ENCODE measurements at places on chromosomes 12 and 14. TPM values are rescaled to one million over a fixed set of nuclear protein-coding genes. Genes with fewer than 3 reads are reported as not detected.

Gene ABCC9
- total RNA-seq: under 0.01 TPM

Gene CLEC2D
- 1.3 TPM for total RNA-seq

Gene KCNMB4
- 0.22 TPM for total RNA-seq

Gene RESF1
- 39.7 TPM for total RNA-seq

Gene LRP1-AS
- total RNA-seq: not detected

Gene VRTN
- not detected for total RNA-seq

Gene KCNJ8
- not detected for total RNA-seq

Gene KLRK1
- not detected for total RNA-seq

Gene HSPB8
- total RNA-seq: 1.4 TPM

Gene GSC
- not detected for total RNA-seq

Gene KRT75
- total RNA-seq: not detected

Gene ZFHX2
- total RNA-seq: under 0.01 TPM

Gene RNASE9
- not detected for total RNA-seq

Gene GPX2
- not detected for total RNA-seq

Gene FOXN4
- not detected for total RNA-seq

Gene PAPLN
- 16.3 TPM for total RNA-seq

Gene MUCL1
- total RNA-seq: not detected

Gene ACOT6
- total RNA-seq: not detected

Gene CRACR2A
- 12.2 TPM for total RNA-seq

Gene KLHL33
- under 0.01 TPM for total RNA-seq

DNA sequence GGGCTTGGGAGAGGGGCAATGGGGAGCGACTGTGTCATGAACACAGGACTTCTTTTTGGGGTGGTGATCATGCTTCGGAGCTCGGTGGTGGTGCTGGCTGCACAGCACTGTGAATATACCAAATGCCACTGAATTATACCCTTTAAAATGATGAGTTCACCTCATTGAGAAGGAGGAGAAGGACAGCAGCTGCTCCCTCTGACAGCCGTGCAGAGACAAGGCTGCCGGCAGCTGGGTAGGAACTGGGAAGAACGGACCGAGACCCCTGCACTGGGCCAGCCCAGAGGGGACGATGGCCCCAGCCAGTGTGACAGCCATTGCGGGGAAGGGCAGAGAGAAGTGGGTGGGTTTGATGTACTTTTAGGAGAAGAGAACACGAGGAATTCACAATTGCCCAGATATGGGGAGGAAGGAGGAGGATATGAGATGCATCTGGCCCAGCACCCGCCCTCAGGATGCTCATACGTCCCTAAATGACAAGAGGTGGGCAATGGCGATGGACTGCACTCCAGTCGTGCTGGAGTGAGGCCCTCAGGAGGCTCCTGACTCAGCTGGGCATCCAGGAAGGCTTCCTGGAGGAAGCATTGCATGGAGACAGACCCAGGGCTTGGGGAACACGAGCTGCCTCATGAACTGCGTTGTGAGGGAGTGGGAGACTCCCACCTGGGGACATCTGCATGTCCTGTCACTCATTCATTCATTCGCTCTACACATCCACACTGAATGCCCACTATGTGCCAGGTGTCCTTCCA, 64.3 kb upstream of the C14orf180 start:
- no peak for DNase-seq

GRCh38 chr12:116172224-116172849, 105.2 kb downstream of the MED13L start:
- DNase-seq: peak; percentile 87

DNA sequence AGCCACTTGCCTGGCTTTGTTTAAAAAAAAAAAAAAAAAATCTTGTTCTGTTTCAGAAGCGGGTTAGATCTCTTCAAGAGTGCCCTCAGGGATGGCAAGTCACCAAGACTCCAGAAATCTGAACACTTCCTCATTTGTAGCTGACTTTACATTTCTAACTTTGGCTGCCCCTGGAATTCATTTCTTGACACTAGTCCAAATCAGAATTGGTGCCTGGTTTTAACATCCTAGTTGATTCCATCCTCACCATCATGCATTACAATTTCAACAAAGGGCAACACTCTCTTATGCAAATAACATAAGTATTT, 295.5 kb downstream of the RMST start:
- no peak for DNase-seq

DNA sequence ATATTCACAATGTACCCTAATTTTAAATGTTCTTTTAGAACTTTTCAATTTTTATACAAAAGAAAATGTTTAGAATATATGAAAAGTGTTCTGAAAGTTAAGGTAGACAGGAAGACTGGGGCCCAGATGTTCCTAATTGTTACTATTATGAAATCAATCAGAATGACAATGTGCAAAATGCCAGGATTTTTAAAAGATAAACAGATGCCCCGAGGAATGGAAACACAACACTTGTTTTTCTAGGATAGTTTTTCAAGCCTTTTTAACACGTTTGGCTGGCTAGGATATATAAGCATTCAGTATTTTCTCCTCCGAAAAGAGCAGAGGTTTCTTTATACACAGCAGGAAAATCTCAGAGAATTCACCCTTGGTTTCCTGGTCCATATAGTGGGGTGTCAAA, 106.8 kb downstream of the ESR2 start:
- no peak for DNase-seq

DNA sequence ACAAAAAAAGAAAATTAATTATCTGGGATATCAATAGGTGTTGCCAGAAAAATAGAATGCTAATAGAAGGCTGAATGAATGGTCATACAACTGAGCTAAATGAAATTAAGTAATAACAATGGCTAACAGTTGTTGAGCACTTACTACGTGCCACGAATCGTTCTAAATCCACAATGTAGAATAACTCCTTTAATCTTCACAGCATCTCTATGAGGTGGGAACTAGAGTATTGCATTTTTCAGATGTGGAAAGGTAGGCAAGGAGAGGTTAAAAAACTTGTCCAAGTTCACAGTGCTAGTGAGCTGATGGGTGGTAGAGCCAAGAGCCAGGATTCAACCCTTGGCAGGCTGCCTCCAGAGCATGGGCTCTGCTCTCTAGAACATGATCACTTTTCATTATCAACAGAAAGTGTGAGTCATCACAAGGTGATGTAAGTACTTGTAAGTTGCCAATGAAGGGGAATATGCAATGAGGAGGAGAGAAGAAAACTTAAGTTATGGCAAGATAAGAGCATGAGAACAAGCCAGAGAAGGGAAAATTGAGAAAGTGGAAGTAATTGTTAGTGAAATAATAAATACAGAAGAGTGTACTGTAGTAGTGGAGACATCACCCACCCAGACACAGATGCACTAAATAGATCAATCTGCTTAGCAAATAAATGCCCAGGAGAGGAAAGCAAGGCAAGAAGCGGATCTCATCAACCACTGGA, 122.1 kb downstream of the PRKD1 start:
- peak; percentile 50 for DNase-seq

DNA sequence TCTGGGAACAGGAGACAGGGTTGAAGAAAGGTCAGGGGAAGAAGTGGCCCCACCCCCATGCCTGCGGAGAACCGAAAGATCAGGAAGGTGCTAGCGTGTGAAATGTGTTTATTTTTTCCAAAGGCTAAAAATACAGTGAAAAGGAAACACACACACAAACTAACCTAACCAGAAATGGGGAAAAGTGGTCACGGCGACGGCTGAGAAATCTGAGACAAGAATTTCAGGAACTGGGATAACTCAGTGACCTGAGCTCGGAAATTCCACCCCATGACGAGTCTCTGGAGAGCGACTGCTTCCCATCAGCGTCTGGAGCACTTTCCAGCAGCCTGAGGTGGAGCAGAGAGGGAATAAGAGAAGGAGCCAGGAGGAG, 16.6 kb upstream of the RND1 start:
- peak; percentile 42 for DNase-seq

- no peak for DNase-seq
Measured at GRCh38 chr14:37375566-37375965, 177.8 kb downstream of the MIPOL1 start.

GRCh38 chr14:24713404-24713803, 79.4 kb upstream of the GZMB start:
- DNase-seq: no peak

DNA sequence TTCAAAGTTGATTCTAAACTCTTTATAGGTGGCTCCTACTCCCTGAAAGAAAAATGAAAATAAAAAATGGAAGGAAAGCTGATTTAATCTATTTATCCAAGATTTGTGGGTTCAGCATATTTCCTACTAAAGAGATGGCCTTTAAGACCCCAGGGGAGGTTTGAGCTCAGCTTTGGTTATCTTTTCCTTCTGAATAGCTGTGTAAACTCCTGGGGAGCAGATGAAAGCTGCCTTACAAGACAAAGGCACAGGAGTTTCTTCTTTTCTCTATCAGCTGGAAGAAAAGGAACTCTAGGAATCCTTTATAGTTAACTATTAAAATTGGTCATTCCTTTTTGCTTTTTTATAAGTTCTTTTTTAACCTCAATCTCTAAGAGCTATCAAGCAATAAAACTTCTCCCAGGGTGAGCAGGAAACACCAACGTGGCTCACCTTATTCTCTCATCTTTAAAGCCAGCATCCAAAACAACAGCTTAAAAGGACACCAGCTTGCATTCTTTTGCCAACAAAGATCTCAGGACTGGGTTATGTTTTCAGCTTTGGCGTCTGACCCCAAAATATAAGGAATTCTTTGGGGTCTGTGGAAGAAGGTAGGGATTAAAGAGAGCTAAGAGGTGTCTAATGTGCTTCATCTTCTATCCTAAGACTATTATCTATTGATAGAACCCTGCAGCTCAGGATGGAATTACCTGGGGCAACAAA, 371.7 kb upstream of the KITLG start:
- DNase-seq: no peak

- no peak for DNase-seq
Measured at GRCh38 chr12:62800707-62801400, 134.1 kb downstream of the PPM1H start.

- no peak for DNase-seq
Measured at GRCh38 chr12:111316671-111317070, 52.2 kb downstream of the PHETA1 start.

- DNase-seq: no peak
Measured at GRCh38 chr12:39070775-39071174, 165.4 kb upstream of the CPNE8 start.

DNA sequence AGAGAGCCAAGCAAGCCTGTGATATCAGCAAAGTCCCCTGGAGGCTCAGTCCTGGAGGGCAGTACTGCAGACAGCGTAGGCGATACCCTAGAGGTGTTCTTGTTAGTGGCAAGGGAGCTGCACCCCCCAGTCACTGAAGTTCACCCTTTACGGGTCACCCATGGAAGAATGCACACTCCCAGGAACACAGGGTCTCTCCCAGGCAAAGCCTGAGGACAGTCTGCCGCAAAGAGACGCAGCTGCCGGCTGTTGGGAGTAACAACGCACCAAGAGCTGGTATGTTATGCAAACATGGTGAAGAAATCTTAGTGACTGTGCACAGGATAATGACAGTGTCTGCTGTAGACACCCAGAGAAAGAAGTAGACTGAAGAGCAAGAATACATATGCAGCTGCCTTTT, 43.5 kb upstream of the NOS1 start:
- DNase-seq: no peak

- DNase-seq: peak; percentile 9
Measured at GRCh38 chr12:50923361-50924130, 28.8 kb upstream of the HIGD1C start.

GRCh38 chr12:119780786-119781434, 96.2 kb downstream of the CIT start:
- DNase-seq: peak; percentile 72

DNA sequence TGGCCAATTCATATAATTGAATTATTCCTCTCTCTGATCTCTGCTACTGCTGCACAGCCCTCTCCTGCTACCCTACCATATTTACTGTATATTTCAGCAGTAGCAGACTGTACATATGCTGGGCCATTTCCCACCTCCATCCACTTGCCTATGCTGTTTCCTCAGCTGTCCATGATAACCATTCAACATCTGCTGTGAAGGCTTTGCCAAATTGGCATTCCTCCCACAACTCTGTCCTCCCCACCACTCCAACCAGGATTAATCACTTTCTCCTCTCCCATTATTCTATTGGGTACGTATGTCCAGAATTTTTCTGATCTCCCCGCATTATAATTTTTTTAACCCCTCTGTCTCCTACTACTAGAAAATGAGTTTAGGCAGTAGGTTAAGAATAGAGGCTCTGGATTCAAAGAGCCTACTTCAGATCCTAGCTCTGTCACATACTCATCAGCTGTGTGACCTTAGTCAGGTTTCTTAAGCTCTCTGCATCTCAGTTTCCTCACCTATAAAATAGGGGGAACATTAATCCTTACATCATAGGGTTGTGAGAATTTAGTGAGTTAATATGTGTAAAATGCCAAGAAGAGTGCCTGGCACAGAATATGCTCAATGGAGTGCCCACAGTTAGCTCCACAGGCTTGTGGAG, 123.3 kb downstream of the KICS2 start:
- DNase-seq: peak; percentile 88

- no peak for DNase-seq
Measured at GRCh38 chr12:132329720-132330548, 545 bp upstream of the GALNT9 start.

DNA sequence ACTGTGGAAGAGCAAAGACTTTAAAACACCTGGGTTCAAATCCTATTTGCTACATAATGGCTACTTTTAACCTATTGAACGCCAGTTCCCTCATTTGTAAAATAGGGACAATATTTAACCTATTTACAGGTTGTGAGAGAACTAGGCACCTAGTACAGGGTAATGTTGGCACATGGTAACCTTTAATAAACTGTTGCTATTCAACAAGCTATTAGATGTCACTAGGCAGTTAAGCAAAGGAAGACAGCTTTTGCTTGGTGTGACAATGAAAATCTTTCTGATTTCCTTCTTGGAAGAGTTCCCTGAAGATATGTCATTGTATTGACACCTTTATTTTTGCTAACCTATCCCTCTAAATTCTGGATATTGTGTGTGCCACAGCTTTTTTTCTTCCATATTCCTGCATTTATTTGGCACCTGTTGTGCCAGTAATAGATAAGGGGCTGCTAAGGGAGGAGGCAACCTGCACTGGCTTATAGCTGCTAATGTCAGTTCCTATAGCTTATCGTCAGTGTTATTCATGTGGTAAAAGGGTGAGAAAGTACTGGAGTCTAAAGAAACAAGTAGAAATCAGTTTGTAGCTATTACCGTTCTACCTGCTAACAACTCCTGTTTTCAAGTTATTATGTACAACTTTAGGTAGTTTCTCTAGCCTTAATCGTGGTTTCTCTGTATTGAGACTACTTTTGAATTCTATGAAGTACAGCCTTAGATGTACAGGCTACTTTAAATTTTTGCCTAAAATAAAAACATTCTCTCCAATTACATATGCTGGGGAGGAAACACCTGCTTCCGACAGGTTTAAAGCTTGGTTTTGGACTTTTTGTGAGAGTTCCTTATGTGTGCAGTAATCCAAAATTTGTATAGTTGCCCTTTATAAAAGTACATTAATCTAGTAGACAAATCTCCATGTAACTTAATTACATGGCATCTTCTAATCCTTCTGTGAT, 24.3 kb downstream of the HIF1A start:
- peak; percentile 37 for DNase-seq

GRCh38 chr12:56157201-56158028, 744 bp upstream of the MYL6 start:
- peak; percentile 89 for DNase-seq

DNA sequence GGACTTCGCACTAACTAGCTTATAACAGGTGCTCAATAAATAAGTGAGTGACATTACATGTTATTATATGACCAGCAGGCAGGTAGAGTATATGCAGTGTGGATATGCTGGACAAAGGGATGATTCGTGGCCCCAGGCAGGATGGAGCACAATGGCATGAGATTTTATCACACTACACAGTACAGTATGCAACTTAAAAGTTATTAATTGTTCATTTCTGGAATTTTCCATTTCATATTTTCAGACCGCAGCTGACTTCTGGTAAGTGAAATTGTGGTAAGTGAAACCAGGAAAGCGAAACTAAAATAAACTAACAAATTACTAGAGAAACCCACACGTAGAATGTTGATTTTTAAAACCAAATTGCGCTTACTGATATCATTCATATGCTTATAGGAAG, 3.3 kb downstream of the PARP11 start:
- DNase-seq: peak; percentile 84

Data from lung microvascular endothelial cell (primary cell).